ENCODE measurements at places on chromosomes 2 and 18.

- no peak for DNase-seq
Measured at GRCh38 chr2:239165206-239165831, 235.5 kb downstream of the HDAC4 start.

DNA sequence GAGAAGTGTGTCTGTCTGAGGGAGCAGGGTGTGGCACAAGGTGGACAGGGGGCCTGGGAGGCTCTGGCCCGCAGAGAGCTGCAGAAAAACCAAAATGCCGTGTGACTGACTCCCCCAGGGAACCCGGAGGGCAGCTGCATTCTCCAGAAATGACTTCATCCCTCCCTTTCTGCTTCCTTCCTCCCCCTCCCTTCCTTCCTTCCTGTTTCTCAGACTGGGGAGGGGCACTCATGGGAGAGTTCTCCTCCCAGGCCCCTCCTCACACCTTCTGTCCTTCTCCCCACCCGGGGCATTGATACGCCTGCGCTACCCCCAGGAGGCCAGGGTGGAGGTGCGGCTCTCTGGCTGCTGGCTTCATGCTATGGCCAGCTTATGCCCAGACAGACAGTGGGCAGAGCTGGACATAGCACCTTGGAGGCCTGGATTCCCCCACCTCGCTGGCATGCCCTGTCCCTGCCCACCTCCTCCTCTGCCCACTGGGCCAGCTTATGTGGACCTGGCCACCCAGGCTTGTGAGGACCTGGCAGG, 8.2 kb upstream of the GPR17 start:
- DNase-seq = peak; percentile 61

- no peak for DNase-seq
Measured at GRCh38 chr2:218663901-218664300, 4.4 kb downstream of the BCS1L start.

DNA sequence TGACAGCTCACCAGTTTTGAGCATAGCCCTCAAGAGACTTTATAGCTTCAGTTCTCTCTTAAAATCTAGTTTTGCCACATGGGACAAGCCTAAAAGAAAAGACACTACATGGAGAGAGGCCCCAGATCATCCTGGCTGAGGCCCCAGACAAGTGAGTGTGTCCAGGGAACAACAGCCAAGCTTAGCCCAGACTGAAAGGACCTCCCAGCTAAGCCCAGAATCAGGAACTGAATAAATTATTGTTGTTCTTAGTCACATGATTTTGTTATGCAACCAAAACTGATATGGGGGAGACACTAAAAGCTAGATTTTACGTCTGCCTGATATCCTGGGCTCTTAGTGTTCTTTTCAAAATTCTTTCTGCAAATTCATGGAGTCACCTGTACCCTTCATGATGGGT, 29.3 kb upstream of the LBH start:
- DNase-seq = no peak

- no peak for DNase-seq
Measured at GRCh38 chr18:741931-742512, 29.6 kb upstream of the ENOSF1 start.

- no peak for DNase-seq
Measured at GRCh38 chr18:24470022-24470618, 9.7 kb downstream of the HRH4 start.

- DNase-seq = no peak
Measured at GRCh38 chr18:22409445-22409844, 8.3 kb downstream of the CTAGE1 start.

DNA sequence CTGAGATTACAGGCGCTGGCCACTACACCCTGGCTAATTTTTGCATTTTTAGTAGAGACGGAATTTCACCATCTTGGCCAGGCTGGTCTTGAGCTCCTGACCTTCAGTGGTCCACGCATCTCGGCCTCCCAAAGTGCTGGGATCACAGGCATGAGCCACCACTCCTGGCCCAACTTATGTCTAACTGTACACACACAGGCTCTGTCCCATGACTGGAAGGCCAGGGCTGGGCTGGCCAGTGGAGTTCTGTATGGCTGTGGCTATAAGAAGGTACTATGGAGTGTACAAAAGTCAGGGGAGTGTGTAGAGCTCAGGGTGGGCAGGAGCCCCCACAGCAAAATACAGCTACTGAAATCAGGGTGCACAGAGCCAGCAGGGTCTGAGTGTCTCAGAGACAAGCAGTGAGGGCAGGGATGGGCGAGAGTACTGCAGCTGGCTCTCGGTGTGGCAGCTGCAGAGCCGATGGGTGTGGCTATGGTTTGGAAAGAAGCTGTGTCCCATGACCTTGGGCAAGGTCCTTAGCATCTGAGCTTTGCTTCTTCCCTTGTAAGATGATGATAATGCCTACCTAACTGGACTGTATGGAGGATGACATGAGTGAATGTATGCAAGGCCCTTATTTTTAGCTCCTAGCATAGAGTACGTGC, 10.4 kb upstream of the MSGN1 start:
- no peak for DNase-seq

DNA sequence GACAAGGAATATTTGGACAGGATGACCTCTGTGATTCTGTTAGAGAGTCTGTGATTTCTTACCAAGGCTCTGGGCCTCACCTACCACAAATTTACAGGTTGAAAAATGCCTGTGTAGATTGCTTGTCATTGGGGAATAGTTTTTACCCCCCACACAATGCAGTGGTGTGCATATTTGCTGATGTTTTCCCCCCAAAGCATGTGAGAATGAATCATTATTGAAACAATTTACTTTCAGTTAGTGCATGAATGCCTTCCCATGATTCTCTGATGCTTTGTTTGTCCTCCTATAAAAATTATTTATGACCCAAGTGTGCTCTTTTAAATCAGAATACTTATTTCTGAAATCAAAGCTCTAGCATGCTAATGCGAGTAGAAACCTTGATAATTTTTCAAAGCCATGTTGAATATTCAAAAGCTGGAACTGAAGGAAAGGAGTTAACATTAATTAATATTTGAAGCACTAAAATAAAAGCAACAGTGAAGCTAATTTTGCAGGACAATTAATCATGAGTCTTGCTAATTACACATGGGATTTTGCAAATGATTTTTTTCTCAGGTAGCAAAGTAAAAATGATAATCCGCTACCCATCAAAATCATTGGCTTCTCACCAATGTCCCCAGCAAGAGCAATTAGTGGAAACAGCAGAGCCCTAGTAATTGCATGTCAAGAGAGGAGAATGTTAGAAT, 361.2 kb upstream of the HNRNPA3 start:
- DNase-seq = no peak

DNA sequence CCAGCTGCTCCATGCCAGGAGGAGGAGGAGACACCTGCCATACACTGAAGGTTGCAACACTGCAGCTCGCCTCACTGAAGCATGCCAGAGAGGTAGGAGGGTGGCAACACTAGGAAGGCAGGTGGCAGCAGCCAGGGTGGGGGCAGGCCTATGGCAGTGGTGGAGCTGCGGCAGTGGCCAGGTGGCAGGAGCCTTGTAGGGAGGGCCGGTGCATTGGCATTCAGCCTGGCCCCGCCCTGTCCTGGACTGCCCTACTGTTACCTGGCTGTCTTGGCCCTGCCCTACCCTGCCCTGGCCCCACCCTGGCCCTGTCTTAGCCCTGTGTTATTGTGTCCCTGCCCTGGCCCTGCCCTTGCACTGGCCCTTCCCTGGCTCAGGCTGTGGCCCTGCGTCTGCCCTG, 7.4 kb upstream of the ANKRD62 start:
- DNase-seq = no peak

- DNase-seq = no peak
Measured at GRCh38 chr2:203112342-203112741, 97.7 kb downstream of the NBEAL1 start.

DNA sequence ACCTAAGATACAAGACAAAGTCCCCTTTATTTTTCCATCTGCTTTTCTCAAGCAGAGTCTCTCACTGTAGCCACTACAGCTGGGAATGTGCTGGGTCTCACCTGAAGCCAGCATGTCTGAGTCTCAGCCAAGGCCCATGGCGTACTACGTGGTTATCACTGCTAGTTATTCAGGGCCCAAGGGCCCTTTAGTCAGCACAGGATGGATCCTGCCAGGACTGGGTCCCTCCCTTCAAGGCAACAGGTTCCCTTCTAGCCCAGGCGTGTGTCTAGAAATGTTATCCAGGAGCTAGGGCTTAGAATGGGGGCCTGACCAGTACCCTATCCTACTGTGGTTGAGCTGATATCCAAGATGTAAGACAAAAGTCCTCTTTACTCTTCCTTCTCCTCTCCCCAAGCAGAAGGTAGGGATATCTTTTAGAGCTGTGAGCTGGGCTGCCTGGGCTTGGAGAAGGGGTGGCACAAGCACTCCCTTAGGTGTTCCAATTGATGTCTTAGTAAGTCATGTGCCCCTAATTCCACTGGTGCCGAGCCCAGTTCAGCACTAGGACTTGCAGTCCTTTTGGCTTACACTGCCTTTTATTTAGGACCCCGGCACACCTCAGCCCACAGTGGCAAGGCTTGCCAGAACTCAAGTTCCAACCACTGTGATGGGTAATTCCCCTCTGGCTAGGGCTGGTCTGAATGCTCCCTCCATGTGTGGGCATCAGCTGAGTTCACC, 17.7 kb downstream of the VPS54 start:
- no peak for DNase-seq

DNA sequence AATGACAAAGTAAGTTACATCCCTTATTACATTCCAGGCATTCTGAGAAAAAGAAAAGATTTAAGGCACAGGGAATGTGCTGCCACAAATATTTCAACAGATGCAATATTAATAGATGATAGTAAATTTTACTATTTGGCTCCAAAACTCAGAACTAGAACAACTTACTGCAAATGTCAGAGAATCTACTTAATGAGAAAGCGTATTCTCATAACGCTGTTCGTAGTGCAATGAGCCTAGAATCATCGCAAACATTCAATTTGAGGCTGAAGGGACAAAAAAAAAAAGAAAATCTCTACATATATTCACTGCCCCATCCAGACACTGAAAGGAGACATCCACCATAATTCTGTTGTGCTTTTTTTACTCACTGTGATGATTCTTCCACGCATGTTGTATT, 272.1 kb upstream of the DOK6 start:
- no peak for DNase-seq

GRCh38 chr2:38079116-38080052, 3.4 kb upstream of the CYP1B1 start:
- no peak for DNase-seq

- DNase-seq = no peak
Measured at GRCh38 chr2:179751163-179751809, 110.1 kb downstream of the ZNF385B start.

DNA sequence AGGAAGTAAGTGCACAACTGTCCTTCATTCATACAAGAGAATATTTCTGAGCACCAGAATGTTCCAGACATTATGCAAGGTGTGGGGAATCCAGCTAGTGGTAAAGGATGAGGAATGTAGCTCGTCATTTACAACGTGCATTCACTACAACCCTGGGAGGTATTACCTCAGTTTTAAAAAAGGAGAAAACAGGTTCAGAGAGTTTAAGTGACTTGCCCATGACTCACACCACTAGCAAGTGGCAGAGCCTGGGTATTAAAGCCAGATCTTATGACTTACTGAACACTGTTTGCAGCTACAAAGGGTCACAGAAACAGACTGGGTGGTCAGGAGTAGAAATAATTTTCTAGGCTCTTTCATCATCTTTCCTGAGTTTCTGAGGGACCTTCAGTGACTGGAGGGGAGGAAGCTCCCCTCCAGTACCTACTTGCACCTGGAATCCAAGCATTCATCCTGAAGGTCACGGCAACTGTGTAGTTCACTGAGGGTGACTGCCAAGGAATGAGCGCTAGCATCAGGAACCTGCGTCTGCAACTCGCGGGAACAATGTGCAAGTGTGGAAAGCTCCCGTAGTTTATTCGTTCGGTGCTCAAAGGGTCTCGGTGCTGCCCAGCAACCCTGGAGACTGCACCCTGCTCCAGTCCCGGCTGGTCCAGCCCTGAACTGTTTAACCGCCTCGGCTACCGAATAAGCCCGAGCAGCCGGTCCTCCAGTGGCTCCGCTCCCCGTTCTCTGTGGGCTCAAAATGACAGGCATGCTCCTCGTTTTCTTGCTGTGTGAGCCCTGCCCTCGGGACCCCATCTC, 647 bp downstream of the CCDC121 start:
- DNase-seq = no peak

DNA sequence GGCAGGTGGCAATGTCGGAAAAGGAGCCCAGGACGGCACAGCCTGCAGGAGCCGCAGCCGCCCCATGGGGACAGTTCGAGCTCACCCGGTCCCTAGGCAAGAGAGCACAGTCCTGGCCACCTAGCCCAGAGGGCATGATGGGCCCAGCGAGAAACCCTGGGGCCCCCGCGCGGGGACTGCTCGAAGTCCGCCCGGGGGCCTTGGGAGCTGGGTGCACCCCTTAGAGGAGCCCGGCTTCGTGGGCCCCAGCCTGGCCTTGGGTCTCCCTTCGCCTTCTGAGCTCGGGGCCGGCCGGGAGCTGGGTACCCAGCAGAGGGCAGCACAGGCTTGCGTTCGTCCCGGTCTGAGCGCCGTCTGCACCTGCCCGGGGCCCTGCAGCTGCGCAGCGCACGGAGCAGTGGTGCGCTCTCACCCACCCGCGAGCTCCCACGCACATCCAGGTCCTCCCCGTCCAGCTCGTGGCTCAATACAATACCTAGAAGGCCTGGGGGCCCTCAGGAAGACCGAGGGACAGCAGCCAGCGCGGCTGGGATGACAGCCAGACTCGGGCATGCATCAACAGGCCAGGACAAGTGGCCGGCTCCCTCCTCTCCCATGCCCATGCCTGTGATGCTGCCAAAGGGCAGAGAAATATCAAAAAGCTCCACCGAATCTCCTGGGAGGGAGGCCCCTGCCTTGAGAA, 96.2 kb upstream of the ZNF532 start:
- peak; percentile 47 for DNase-seq

DNA sequence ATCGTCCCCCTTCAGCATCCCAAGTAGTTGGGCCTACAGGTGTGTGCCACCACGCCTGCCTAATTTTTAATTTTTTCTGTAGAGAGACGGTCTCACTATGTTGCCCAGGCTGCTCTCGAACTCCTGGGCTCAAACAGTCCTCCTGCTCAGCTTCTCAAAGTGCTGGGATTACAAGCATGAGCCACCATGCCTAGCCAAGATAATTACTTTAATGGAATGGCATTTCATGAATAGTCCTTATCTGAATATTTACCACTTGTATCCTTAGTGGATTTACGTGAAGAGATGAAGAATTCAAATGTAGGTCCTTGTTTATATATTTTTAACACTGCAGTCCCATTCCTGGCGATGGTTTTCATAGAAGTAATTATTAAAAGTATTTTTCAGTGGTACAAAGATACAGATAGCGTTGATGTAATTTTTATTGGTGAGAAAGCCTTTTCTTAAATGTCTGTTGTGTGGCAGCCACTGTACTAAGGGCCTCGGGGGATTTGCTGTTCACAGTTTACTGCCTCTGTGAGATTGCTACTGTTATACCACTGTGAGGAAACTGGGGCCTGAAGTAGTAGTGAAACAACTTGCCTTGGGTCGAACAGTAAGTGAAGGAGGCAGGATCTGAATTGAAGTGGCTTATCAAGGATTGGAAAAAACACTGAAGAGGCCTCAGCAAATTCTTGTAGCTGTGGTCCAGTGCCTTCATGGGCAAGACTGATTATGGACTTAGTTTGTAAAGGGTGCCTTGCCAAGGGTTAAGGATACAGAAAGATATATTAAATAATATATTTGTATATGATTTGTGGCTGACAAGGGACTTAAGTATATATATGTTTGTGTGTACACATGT, 151.2 kb downstream of the PRPF40A start:
- DNase-seq = no peak

All from H1 (cell line).